ENCODE measurements at places on chromosomes 1 and 21.

- DNase-seq = peak; percentile 65
Measured at GRCh38 chr1:18875107-18875795, 15.8 kb upstream of the TAS1R2 start.

GRCh38 chr1:229550812-229551567 lies 7.5 kb downstream of the ABCB10 start:
- DNase-seq = no peak

DNA sequence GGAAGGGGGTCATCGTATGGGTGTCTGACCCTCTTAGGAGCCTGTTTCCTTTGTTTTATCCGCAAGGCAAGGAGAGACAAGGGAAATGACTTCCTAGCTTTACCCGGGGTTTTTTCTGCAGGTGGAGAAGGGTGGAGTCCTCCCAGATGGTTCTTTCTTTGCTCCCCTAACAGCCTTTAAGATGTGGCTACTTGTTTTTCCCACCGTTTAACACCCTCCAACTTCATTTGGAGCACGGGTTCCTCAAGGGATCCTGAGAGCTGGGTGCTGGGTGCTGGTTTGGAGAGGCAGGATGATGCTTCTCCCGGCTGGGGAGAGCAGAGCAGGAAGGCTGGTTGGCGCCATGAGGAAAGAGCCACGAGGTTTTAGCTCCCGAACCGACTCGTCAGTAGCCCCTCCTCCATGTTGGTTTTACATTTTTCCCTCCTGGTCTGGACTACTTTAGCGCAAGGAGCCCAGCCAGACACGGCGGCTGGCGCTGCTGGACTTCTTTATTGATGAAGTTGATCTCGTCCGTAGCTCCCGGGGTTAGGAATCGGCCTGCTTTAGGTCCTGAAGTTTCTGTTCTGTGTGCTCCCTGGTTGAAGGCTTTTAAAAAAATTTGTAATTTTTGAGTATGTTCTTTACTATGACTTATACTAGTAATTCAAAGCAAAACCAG lies 1.4 kb downstream of the UCK2 start:
- no peak for DNase-seq

DNA sequence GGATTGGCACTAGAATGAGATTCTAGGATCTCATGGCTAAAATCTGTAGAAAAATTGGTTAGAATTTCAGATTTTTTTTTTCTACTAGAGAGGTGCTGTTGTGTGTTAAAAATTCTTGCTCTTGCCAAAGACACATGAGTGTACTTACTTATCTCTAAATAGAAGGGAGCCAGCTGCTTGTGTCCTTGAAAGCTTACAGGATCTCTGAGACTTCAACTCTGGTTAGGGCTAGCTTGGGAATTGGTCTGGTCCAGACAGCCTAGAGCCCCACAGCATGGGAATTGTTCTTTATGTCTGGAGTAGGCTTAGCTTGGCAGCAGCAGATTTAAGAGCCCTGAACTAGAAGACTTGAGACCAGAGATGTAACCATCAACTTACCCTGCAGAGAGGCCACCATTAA lies 37.3 kb downstream of the MACO1 start:
- DNase-seq = no peak

- DNase-seq = no peak
Measured at GRCh38 chr1:245197911-245198379, 43.2 kb downstream of the KIF26B start.

- DNase-seq = no peak
Measured at GRCh38 chr1:213690341-213690917, 297.3 kb upstream of the PROX1 start.

GRCh38 chr1:85352055-85352454 lies 75.6 kb upstream of the BCL10 start:
- DNase-seq = no peak

GRCh38 chr1:236175642-236176336 lies 33.5 kb downstream of the GPR137B start:
- no peak for DNase-seq

- no peak for DNase-seq
Measured at GRCh38 chr1:109272831-109273547, 10.0 kb downstream of the PSRC1 start.

DNA sequence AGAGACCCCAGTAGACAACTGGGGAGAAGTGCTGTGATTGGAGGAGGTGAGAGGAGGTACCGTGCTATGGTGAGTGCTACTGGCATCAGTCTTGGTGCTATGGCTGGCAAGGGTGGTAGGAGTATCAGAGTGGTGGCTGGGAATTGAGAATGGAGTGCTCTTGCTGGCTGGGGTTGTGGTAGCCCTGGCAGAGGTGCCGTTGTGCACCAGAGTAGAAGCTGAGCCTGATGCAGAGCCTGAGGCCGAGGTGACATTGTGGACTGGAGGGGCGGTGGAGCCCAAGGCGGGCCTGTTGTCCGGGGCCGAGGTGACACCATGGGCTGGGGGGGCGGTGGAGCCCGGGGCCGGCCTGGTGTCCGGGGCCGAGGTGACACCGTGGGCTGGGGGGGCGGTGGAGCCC lies 14.6 kb downstream of the TRIM46 start:
- DNase-seq = no peak

- DNase-seq = no peak
Measured at GRCh38 chr1:73096841-73097240, 814.5 kb upstream of the NEGR1 start.

DNA sequence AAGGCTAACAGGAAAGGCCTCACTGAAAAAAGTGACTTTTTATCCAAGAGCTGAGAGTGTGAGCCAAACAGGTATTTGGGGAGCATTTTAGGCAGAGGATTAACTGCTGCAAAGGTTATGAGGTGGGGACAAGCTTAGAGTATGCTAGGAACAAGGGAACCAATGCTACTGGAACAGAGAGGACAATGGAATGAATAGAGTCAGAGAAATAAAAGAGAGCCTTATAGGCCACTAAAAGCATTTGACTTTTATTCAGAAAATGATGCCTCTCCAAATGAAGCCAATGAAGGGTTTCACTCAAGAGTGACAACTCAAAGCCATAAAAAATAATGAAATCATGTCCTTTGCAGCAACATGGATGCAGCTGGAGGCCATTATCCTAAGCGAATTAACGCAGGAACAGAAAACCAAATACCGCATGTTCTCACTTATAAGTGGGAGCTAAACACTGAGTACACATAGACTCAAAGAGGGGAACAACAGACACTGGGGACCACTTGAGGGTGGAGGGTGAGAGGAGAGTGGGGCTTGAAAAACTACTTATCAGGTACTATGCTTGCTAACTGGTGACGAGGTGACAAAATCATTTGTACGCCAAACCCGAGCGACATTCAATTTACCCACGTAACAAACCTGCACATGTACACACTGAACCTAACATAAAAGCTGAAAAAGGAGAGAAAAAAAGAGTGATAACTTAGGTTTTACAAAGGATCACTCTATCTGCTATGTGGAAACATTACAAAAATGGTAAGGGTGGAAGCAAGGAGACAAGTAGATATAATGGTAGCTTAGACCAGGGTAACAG lies 11.1 kb downstream of the PTP4A2 start:
- DNase-seq = no peak

DNA sequence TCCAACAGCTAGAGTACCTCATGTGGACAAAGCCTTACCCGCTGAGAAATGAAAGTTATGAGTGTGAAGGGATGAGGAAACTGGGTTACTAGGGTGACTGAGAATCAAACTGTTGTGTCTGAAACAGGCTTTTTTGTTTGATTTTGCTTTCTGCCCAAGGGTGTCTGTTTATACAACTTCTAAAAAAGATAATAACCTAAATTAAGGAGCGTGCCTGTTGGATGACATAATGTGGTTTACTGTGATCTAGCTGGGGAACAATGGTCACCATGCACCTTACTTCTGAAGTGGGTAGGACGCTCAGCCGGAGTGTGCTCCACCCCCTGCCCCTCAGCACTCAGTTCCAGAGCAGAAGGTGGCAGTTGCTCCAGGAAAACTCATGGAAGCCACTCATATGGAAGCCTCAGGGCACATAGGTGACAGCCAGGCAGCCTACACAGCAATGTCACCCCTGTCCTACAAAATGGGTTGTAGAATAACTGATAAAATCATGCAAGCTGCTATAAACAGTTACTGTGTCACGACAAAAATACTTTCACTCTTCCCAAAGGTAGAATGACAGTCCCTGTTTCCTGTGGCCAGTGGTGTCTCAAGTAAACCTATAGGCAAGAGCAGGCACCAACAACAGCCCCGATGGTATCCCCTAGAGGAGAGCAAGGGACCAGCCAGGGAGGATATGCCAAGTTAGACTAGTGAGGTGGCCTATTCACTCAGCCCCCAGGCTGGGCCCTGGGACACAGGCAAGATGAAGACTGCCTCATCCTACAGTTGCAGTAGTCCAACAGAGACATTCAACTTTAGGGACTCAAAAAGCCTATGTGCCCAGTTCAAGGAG lies 29.3 kb downstream of the SIPA1L2 start:
- DNase-seq = no peak

GRCh38 chr1:99577313-99577712 lies 68.6 kb upstream of the PALMD start:
- no peak for DNase-seq

DNA sequence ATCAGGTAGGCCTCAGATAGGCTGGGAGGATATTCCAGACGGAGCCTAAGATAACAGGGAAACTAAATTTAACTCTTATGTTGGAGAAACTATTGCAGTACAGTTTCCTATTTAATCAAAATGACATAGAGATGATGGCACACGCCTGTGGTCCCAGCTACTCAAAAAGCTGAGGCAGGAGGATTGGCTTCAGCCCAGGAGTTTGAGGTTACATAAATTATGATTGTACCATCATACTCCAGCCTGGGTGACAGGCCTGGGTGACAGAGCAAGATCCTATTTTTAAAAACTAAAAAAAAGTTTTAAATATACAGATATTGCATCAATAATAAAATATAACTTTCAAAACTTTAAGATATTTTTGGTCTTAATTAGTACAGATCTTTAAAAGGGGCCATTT lies 25.2 kb upstream of the TAL1 start:
- no peak for DNase-seq

DNA sequence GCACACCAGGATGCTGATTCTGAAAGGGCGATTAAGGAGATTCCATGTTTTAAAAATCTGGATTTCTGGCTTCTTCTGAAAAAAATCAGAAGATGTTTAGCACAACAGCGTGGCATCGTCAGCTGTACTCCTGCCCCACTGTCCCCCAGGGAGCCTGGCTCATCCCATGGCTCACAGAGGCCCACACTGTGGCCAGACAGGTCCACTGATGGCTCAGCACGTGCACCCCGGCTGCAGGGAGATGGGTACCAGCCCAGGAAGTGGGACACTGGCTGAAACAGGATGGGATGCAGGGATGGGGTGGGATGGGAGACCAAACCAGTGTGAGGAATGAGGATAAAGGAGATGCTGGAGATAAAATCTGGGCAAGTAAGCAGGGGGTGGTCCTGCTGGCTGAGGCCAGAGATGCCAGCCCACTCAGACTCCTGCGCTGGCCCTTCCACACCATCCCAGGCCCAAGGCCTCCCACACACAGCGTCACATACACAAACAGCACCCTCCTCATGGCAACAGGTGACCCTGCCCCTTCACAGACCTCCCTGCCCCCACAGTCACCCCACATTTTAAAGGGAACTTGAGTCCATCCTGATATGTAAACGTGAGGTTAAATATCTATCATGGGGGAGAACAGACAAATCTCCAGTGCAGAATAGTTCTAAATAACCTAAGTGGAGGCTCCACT lies 23.9 kb upstream of the SAMD11 start:
- no peak for DNase-seq

DNA sequence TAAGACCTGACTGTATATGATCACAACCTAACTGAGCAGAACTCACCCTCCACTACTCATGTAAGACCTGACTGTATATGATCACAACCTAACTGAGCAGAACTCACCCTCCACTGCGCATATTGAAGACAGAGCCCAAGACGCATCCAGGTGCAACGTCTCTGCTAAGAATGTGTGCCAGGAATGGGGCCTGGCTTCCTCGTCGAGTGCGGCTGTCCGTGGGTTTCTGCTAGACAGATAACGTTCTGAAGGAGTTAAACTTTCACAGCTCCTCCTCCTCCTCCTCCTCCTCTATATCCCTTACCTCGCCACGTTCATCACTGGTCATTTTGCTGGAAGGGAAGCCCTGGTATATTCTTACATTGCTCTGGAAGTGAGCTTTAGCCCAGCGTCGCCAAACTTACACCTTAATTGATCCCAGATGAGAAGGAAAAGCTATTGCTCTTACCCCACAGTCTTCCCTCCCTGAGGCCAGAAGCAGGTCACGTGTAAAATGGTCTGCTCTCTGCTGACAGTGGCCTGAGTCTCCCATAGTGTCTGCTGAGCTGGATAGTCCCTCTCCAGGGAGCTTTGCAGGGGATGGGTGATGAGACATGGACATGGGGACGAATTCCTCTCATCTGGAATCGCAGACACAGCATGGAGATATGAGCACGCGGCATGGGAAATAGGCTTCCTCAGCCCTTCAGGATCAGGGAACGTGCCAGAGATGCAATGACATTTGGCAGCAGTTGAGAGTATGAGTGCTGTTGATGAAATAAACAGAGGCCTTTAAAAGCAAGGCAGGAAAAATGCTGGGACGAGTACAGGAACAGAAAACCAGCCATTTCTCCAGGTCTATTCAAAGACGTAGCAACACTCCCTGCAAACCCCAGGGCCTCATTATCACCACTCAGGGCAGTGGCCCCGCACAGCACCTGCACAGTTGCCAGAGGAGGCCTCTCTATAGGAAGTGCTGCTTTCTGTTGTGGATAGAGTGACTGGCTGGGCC lies 528.1 kb downstream of the KIF26B start:
- DNase-seq = no peak

- DNase-seq = no peak
Measured at GRCh38 chr1:200771625-200772555, 33.2 kb downstream of the CAMSAP2 start.

DNA sequence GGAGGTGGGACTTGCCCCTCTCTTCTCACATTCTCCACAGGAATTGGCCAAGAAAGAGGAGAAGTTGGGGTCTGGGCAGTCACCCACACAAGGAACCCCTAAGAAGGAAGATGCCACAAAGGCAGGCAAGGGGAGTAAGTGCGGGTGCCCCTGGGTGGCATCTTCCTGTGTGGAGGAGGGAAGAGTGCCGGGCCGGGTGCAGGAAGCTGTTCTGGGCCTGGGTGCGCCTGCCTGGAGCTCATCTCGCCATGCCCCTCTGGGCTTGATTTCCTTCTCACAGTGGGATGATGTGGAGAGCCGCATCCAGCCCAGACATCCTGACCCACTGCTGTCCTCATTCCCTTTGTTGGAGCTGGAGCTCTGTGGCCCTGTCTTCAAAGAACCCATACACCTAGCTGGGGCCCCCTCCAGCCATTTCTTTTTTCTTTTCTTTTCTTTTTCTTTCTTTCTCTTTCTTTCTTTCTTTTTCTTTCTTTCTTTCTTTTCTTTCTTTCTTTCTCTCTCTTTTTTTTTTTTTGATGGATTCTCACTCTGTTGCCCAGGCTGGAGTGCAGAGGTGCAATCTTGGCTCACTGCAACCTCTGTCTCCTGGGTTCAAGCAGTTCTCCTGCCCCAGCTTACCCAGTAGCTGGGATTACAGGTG lies 9.3 kb downstream of the LRRC71 start:
- DNase-seq = no peak

GRCh38 chr1:36614991-36615390 lies 132.3 kb upstream of the CSF3R start:
- DNase-seq = no peak

Data from activated CD4-positive, alpha-beta T cell treated with anti-CD3 and anti-CD28 coated beads, Interleukin-2, amount 50 U/mL, for 1 hour (primary cell).